Activated CD8-positive, alpha-beta memory T cell treated with anti-CD3 and anti-CD28 coated beads for 48 hours (primary cell): ENCODE measurements at places on chromosomes 5 and 9.

GRCh38 chr5:2905741-2906140 lies 154.3 kb upstream of the IRX2 start:
- no peak for DNase-seq

- DNase-seq = no peak
Measured at GRCh38 chr5:178335302-178336030, 102.9 kb upstream of the PHYKPL start.

DNA sequence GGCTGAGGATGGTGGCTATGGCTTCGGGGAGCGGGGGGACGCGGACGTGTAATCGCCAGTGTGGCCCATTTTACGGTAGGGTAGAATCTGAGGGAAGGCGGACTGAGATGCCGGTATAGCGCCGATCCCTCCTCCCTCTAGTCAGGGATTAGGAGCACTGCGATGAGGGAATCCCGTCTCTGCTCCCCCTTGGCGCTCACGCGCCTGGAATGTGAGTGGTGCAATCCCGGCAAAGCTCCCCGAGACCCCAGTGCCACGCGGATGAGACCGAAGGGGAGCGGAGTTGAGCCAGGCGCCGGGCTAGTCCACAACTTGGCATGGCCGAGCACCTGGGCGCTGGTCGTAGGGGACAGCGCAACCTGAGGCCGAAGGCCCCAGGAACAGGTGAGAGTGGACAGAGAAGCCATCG lies 2.2 kb downstream of the NPR3 start:
- DNase-seq = no peak

- no peak for DNase-seq
Measured at GRCh38 chr9:98916660-98917059, 27.0 kb upstream of the COL15A1 start.

- DNase-seq = no peak
Measured at GRCh38 chr9:116777116-116777515, 90.0 kb downstream of the TRIM32 start.

- DNase-seq = no peak
Measured at GRCh38 chr5:66144834-66145390, 812 bp downstream of the SREK1 start.

GRCh38 chr5:120007598-120007997 lies 378.2 kb downstream of the FAM170A start:
- DNase-seq = no peak

DNA sequence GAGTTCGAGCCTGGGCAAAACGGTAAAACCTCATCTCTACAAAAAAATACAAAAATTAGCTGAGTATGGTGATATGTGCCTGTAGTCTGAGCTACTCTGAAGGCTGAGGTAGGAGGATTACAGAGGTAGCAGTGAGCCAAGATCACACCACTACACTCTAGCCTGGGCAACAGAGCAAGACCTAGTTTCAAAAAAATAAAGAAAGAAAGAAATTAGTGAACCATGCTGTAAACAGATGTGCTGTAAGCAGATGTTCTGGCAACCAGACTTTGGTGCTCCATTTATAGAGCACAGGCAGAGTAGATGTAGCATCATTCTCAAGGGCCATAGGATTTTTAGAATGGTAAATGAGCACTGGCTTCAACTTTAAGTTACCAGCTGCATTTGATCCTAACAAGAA lies 115.4 kb downstream of the ST8SIA4 start:
- no peak for DNase-seq

DNA sequence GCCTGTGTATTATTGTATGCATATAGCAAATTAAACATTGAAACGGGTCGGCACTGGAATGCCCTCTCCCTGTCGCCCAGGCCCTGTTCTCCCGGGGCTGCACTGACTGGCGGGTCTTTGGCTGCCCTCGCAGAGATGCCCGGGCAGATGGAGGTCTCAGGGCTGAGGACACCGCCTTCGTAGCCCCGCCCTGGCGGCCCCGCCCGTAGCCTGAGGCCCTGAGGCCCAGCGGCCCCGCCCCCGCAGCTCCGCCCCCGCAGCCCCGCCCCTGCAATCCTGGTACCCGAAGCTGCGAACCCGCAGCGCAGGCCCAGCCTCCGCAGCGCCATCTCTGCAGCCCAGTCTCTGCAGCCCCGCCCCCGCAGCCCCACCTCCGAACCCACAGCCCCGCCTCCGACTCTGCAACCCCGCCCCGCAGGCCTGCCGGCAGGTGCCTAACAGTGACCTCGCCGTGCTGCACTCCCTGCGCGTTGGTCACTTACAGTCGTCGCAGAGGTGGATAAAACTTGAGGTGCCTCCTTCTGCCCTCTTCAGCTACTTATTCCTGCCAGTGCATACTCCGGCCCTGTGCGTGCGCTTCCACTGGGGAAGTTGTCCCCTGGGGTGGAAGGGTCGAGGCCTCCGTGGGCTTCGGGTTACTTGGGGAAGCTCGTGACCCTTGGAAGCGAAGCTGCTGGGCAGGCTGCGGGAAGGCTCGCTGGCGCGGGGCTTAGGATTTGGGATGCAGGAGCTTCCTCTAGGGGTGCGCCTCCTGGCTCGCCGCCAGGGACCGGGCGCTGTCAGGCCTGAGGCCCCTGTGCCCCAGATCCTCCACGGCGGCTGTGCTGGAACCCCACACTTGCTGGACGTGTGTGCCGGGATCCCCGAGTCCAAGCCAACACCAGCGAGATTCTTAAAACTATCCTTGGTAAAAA lies 72.3 kb downstream of the ICE1 start:
- DNase-seq = peak; percentile 28

- no peak for DNase-seq
Measured at GRCh38 chr9:30670805-30671562, 1713.5 kb upstream of the ACO1 start.

DNA sequence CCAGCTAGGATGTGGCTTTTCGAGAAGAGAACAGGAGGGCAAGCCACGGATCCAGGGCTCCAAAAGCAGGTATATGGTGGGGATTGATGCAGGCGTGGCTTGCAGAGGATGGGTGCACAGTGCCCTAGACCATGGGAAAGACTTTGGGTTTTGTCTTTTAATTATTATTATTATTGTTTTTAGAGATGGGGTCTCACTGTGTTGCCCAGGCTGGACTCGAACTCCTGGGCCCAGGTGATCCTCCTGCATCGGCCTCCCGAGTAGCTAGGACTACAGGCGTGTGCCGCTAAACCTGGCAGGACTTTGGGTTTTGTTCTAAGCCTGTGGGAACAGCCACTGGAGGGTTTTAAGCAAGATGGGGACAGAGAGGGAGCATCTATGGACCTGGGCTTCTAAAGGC lies 152.0 kb downstream of the GAPVD1 start:
- DNase-seq = no peak

- no peak for DNase-seq
Measured at GRCh38 chr5:179738742-179739141, 6.1 kb downstream of the MAML1 start.

- no peak for DNase-seq
Measured at GRCh38 chr5:82493221-82493620, 215.1 kb upstream of the RPS23 start.

DNA sequence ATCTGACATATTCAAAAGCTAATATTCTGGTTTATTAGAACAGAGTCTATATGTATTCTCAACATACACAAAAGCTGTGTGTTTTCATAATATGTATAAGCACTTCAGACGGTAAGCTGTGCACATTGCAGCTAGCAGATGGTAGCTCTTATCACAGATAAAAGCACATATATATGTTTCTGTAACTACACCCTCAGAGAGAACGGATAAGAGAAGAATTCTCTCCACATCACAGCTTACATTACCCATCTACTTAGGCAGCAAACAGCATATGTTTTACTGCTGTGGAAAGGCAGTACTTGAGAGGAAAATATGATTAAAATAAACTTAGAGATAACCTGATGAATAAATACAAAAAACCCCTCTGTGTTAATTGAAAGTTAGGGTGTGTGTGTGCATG lies 450.9 kb upstream of the ZNF608 start:
- no peak for DNase-seq

DNA sequence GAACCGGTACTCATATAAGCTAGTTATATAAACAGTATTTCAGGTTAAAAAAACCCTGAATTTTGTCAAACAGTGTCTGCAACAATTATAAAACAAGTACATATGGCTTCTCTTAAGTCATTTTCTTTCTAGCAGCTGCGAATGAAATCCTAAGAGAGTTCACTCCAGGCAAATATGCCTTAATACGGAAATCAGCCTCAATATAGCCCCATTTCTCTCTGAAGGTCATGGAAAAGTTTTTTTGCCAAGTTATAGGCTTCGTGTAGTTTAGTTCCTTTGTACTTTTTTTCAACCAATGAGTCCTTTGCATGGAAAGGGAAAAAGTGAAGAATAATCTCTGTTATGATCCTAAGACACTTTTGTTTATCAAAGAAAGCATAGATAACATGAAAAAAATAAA lies 848.0 kb upstream of the ACO1 start:
- DNase-seq = no peak

GRCh38 chr9:134556531-134557068 lies 85.0 kb upstream of the COL5A1 start:
- DNase-seq = no peak

GRCh38 chr9:4937446-4937845 lies 47.6 kb upstream of the JAK2 start:
- DNase-seq = no peak

DNA sequence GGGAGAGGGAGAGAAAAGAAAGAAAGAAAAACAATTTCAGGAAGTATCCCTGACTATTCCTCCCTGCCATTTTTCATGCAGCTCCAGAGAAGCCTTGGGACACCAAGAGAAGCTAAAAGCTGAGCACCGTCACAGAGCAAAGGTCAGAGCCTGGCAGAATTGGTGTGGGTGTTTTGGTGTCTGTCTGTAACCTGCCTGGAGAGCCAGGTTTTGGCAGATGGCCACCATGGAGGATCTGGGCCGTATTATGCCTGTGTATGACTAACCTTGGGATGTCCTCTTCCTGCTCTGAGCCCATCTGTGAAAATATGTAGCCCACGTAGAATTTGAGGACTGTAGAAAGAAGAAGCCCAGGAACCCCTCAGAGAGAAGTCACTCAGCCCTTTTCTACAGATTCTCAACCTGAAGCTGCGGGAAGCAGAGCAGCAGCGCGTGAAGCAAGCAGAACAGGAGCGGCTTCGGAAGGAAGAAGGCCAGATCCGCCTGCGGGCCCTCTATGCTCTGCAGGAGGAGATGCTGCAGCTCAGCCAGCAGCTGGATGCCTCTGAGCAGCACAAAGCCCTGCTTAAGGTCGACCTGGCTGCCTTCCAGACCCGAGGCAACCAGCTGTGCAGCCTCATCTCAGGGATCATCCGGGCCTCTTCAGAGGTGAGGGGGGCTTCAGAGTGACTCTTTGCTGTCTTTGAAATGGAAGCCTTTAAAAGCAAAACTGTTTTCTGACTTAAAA lies 18.8 kb downstream of the GLE1 start:
- DNase-seq = no peak

- no peak for DNase-seq
Measured at GRCh38 chr9:137070906-137071275, 534 bp upstream of the SAPCD2 start.

DNA sequence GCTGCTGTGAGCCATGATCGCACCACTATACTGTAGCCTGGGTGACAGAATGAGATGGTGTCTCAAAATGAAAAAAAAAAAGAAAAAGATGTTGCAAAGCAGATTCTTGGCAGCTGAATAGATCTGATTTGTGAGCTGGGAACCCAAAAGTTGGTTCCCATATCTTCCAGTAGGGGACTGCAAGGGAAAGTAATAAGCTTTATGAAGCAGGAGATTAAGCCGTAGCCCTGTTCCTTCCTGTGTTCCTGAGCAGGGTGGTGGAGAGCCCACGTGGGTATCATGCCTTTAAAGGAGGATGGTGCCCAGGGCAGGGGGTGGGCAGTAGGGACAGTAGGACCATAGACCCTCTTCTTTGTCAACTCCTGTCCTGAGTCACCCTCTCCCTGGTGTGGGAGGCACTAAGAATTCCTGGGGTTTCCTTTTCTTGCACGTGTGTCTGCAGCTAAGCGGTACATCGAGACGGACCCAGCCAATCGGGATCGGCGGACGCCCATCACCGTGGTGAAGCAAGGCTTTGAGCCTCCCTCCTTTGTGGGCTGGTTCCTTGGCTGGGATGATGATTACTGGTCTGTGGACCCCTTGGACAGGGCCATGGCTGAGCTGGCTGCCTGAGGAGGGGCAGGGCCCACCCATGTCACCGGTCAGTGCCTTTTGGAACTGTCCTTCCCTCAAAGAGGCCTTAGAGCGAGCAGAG lies 37.9 kb downstream of the STOM start:
- no peak for DNase-seq

DNA sequence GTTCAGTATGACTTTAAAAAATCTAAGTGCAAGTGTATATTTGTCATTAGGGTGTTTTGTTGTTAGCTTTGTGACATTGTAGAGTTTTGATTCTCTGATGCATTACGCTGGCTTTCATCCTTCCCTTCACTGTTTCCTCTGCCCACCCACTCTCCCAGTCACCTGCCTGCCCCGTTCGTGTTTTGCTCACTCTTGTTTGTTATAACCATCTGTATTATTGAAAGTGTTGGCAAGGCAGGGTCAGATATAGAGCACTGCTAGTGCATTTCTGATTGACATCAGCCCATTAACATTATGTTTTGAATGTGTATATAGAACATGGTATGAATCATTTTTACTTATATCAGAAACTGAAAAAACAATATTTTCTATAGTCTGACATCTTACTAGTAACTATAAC lies 27.3 kb downstream of the SCGB3A1 start:
- DNase-seq = no peak

DNA sequence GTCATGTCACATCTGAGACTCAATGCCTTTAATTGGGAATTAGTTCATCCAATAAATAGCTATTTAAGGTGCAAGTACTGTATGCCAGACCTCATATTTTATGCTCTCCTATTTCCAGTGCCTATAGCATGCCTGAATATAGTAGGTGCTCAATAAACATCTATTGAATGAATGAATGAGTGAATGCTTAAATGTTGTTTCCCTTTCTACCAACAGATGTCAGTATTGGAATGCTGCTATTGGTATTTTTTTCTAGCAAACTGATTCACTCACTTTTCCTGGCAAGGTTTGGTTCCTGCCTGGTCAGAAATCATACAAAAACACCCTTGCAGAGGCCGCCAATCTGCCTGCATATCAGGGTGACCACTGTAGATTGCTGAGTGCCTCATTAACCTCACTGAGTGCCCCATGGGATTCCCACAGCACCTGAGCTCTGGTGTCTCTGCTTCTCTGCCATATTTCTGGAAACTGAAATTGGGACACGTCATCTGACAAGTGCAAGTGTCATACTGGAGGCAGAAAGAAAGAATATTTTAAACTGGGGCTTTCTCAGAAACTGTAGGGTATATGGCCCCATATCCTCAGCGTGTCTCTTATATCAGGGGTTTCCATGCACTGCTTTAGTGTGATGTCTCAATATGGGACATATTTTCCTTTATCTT lies 359.7 kb downstream of the TRIM32 start:
- DNase-seq = no peak

- DNase-seq = no peak
Measured at GRCh38 chr5:142013734-142014521, 1.1 kb upstream of the GNPDA1 start.

- DNase-seq = no peak
Measured at GRCh38 chr5:109668668-109669422, 20.9 kb upstream of the MAN2A1 start.
